ENCODE measurements at places on chromosomes 3 and 15.

- DNase-seq, result no peak
Measured at GRCh38 chr3:106431721-106432120, 562.9 kb upstream of the CBLB start.

- DNase-seq, result no peak
Measured at GRCh38 chr15:39310633-39311032, 270.2 kb upstream of the THBS1 start.

- no peak for DNase-seq
Measured at GRCh38 chr15:60573936-60574335, 95.0 kb upstream of the ICE2 start.

GRCh38 chr3:149437710-149438109 lies 36.8 kb upstream of the TM4SF4 start:
- DNase-seq, result no peak

- peak; percentile 40 for DNase-seq
Measured at GRCh38 chr3:9808345-9809037, 1.6 kb upstream of the TTLL3 start.

DNA sequence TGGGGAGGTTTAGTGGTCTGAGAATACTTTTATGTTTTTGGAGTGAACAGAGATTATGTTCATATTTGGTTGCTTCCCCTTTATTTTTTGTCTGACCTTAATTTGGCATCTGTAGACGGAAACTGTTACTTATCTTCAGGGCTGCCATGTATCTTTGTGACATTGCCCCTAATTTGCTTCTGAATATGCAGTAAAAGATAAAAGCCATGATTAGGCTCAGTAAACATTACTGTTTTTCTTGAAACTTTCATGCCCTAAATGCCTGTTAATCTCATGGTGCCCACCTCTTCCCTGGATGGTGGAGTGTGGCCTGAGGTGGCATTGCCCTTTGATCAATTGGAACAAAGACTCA lies 106.7 kb downstream of the C3orf70 start:
- no peak for DNase-seq

DNA sequence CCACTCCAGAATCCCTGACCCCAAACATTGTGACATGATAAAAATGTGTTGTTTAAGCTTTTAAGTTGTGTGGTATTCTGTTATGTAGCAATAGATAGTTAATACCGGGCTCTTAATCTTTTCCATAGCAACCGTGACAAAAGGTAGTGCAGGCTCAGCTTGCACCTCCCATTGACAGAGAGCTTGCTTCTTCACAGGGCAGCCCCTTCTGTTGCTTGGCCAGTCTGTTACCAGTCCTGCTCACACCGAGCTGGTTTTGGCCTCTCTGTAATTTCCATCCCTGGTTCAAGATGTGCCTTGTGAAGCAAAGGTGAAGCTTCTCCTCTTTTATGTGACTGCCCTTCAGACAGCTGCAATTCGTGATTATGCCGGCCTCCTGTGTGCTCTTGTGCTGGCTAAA lies 86.9 kb downstream of the CRYGS start:
- no peak for DNase-seq

DNA sequence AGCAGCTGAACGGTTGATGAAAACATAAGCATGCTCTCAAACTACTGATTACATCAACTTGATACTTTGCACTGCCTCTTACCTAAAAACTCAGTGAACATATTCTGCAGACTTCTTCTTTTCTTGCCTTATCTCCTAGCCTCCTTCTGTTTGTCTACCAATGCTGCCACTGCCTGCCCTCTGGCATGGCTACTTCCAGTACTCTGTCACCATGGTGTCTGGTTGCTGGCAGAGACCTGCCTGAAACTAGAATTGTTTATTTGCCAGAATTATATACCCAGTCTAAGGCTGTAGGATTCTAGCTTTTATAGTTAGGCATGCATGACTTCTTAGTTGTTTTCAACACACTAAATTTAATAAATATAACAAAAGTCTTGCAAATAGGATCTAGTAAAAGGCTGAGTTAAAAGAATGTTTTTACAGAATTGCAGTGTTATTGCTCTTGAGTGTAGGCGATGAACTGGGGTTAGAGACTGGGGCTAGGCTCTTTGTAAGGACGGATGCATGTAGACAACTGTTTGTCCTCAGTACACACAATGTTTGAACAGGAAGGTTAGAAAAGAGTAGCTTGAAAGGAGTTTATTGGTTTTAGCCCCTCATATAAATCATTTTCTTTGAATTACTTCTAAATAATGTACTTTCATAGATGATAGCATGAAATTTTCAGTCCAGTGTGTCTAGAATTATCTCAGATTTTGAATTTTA lies 116.3 kb downstream of the KCNAB1 start:
- DNase-seq, result no peak

DNA sequence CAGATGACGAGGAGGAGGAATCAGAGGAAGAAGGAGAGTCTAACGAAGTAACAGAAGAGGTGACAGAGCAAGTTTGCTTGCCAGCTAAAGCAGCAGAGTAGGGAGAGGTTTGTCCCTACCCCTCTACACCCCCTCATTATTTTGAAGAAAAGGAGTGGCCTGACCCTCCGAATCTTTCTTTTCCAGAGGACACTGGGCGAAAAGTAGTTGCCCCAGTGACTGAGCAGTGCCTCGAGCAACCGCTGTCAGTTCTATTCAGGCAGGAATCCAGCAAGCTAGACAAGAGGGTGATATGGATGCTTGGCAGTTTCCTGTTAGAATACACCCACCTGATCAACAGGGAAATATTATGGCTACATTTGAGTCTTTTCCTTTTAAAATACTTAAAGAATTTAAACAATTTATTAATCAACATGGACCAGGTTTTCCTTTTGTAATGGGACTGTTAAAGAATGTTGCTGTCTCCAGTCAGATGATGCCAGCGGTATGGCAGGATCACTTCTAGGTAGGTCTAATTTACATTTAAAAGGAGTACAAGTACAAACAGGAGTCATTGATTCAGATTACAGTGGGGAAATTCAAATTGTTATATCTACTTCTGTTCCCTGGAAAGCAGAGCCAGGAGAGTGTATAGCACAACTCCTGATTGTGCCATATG lies 31.9 kb upstream of the ACVR2B start:
- DNase-seq, result no peak

- no peak for DNase-seq
Measured at GRCh38 chr3:193836918-193837317, 243.9 kb downstream of the OPA1 start.

DNA sequence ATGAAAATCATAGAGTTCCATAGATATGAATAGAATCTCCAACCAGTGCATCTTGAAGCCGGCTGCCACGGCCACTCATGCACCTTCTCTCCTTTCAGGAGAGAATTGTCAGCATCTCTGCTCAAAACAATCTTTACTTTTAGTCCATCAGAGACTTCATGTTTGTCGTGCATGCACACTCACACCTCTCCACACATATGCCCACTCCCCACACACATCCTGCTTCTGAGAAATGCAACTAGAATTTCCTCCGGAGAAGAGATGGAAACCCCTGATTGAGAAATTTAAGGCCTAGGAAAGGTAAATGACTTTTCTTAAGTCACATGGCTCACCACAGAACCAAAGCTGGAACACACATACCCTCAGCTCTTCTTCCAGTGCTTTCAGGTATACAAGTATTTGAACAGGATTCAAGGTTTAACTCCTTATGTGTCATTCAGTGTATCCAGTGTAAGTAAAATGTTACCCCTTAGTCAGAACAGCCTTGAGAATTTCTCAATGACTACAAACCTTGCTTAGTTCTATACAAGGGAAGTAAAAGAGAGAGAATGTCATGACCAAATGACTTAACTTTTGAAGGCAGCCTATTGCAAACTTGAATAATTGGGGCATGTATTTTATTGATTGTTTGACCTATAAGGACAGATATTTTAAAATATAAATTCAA lies 69.1 kb upstream of the TSEN2 start:
- no peak for DNase-seq

GRCh38 chr15:55319537-55320237 lies 665 bp downstream of the PIGB start:
- no peak for DNase-seq

GRCh38 chr15:72584006-72584405 lies 70.5 kb upstream of the GOLGA6B start:
- no peak for DNase-seq

DNA sequence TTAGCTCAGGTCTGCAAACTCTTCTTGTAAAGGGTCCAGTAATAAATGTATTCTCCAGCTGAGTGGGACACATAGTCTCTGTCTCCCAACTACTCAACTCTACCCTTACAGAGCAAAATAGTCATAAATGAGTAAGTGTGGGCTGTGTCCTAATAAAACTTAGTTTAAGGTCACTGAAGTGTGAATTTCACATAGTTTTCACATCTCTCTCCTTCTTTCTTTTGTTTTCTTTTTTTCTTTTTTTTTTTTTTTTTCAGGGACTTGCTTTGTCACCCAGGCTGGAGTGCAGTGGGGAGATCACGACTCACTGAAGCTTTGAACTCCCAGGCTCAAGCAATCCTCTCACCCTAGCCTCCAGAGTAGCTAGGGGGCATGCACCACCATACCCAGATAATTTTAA lies 1.9 kb upstream of the ACTL6A start:
- DNase-seq, result no peak

DNA sequence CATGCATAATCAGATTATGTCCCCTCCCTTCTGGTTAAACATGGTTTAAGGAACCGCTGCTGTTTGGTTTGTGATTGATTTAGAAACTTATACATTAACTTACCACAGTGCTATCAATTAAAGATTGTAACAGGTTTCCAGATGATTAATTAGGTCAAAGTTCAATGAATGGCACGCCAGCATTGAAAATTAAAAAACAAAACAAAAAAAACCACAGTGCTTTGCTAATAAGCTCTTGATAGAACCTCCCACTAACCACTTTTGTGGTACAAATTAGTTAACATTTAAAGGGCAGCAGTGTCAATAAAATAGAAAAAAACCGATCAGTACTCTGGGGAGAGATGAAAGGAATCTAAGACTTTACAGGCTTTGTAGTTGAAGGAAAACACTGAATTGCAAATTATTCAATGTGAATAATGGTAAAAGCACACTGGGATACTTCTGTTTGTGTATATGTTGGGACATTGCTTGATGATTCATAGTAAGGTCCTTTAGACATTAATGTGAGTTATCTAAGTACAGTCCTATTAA lies 7.6 kb upstream of the C3orf38 start:
- no peak for DNase-seq

- DNase-seq, result no peak
Measured at GRCh38 chr15:100008258-100008657, 275.0 kb upstream of the LYSMD4 start.

GRCh38 chr3:50205413-50206276 lies 574 bp downstream of the SLC38A3 start:
- no peak for DNase-seq

DNA sequence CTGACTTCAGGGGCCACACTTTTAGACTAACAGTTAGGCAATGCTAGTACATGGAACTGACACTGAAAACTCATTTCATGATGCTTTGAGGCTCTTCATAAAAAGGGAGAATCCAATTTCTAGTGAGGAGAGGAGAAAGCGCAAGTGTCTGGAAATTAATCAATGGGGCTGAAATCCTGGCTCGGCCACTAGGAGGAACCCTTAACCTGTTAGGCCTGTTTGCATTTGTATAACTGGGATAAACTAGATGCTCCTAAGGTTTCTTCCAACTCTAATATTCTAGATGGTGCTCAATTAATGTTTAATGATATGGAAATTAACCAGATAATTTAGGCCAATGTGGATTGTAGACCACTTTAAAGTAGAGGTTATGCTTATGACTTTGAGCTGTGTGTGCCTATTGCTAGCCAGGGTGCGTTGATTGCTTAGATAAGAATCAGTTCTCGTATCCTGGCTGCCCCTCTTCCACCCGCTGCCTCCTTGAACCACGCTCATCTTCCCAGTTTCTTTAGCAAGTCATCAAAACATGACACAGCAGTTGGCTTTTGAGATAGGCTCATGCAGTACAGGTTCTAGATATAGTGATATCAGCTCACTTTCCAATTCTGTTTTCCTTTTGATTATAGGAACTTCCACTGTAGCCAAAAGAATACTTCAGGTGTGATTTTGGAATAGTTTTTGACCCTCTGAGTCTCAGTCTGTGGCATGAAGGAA lies 16.8 kb upstream of the CRBN start:
- no peak for DNase-seq

DNA sequence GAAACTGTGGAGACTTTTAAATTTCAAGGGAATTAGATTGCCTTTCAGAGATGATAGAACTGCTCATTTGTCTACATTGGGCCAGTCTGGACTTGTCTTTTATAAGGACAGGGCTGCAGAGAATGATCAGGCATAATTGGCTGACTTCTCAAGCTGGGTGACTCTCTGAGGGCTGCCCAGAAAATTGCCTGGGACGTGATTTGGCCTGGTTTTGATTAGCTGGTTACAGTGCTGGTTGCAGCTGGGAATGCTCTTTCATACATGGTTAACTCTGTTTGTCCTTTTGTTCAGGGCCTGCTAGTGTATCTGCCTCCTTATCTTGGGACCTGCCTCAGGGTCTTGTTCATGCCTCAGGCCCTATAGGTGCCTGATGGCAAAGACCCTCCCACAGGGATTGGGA lies 245.6 kb downstream of the CLSTN2 start:
- DNase-seq, result no peak

GRCh38 chr3:122936986-122937385 lies 90.6 kb downstream of the SEMA5B start:
- DNase-seq, result no peak

- DNase-seq, result no peak
Measured at GRCh38 chr3:141812084-141812483, 48.9 kb downstream of the GRK7 start.

- DNase-seq, result no peak
Measured at GRCh38 chr15:22258398-22259150, 178.2 kb downstream of the OR4M2 start.

GRCh38 chr3:186519021-186519658 lies 25.0 kb downstream of the CRYGS start:
- peak; percentile 54 for DNase-seq

DNA sequence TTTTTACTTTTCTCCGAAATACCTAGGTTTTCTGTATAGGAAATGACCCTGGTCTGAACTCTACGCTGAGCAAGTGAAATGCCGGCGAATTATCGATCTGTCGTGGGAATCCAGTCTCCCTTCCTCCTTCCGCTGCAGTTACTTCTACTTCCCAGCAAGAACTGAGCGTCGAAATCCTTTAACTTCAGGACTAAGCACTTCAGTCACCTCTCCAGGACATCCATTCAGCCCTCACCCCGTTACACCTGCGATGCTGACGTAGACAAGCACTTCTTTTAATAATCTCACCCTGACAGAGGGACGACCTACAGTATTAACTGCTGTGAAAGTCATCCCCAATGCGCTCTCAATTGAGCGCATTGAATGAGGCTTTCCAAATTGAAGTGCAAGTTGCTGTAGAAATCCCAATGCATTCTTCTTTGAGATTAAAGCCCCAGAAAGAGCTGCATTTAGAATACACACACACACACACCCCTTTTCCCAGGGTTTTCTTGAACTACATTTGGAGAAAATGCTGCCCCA lies 1.3 kb downstream of the TOP2B start:
- peak; percentile 17 for DNase-seq
